Naive thymus-derived CD8-positive, alpha-beta T cell (primary cell): ENCODE measurements at places on chromosomes 1 and 21. TPM values are rescaled to one million over a fixed set of nuclear protein-coding genes. Genes with fewer than 3 reads are reported as not detected.

GRCh38 chr1:101064697-101065096, 39.1 kb upstream of the DPH5 start:
- no peak for DNase-seq

Gene HMGB4
- total RNA-seq, result not detected

Gene GPR25
- total RNA-seq, result not detected

GRCh38 chr21:34644825-34645224, 24.0 kb upstream of the CLIC6 start:
- no peak for DNase-seq

DNA sequence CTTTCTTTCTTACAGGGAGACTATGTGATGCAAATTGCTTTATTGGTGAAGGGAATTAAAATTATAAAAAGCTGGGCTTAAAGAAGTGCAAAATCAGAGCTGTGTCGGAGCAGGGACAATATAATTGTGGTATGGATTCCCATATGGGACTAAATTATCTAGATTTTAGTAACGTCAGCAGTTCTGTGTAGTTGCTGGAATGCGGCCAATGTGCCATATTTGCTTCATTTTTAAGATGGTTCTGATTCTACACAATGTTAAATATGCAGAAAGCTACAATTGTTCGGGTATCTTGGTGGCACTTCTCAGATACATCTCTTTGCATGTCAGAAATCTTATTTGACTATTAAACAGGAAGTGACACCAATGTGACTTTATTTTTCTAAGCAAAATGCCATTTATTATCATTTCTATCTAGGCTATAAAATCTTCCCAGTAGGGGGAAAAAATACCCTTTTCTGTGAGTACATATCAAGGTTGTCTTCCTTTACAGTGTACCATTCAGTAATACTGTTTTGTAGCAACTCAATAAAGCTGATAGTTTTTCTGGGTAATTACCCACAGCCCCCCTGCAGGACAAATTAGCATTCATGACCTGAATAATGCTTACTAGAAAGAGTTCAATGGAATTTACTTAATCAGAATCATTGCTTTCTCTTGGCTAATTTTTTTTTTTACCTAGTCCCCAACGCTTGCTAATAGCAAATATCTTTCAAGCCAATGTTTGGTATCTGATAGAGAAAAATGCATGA, 288.3 kb upstream of the ADGRL2 start:
- no peak for DNase-seq
